ENCODE measurements at places on chromosomes 7 and 10. TPM values are rescaled to one million over a fixed set of nuclear protein-coding genes. Genes with fewer than 3 reads are reported as not detected.

TEX47 gene
- total RNA-seq, result not detected

NET1 gene
- total RNA-seq, result 101 TPM

ANKRD30A gene
- total RNA-seq, result 0.64 TPM

CYP2C18 gene
- 0.08 TPM for total RNA-seq

CUBN gene
- 0.25 TPM for total RNA-seq

AASS gene
- total RNA-seq, result not detected

METTL27 gene
- 12.3 TPM for total RNA-seq

ASZ1 gene
- not detected for total RNA-seq

EBLN1 gene
- total RNA-seq, result 0.19 TPM

LEP gene
- not detected for total RNA-seq

SPDYE9 gene
- total RNA-seq, result not detected

All from A549 treated with DMSO at 1 μM for 4 hours (cell line).